ENCODE measurements at places on chromosomes 2 and 18.

- no peak for DNase-seq
Observed at GRCh38 chr2:204753841-204754240, 208.6 kb downstream of the PARD3B start.

GRCh38 chr2:207698301-207698700, 13.1 kb upstream of the CCNYL1 start:
- DNase-seq: no peak

- DNase-seq: no peak
Observed at GRCh38 chr2:10956006-10956790, 44.5 kb downstream of the KCNF1 start.

DNA sequence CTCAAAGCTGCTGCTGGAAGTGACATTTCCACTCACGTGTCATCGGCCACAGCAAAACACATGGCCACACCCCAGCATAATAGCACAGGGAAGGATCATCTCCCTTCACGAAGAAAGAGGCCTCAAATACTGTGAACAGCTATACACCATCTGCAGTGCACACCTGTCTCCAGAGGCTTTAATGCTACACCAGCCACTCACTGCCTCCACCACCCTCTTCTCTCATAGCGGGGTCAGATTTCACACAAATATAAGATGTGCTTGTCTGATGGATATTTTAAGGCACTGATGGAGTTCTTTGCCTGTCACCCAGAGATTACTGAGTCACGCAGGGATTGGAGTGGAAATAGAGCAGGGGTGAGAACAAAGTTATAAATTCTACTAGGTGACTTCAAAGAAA, 374.0 kb downstream of the ZNF516 start:
- no peak for DNase-seq

GRCh38 chr2:78077633-78078032, 555.5 kb upstream of the LRRTM4 start:
- DNase-seq: no peak

DNA sequence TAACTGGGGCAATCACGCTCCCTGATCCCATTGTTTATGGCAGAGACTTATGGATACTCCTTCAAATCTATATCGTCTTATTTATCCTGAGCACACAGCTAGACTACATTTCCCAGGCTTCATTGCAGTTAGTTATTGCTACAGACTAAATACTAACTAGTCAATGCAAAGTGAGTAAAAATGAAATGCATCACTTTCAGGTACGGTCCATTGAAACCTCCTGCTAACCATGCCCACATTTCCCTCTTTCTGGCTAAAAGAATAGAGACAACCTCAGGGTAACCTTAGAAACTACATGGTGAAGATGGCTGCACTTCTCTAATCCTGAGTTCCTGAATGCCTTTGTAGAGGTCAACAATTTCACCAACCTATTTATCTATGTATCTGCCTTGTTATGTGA, 437.4 kb downstream of the EPHA4 start:
- no peak for DNase-seq

Data from activated naive CD8-positive, alpha-beta T cell treated with anti-CD3 and anti-CD28 coated beads, Interleukin-2, amount 50 U/mL, for 24 hours (primary cell).